Muscle of back (tissue), 13 donors: ENCODE measurements at places on chromosomes 2 and 18. TPM values are rescaled to one million over a fixed set of nuclear protein-coding genes. Genes with fewer than 3 reads are reported as not detected.

The CROCC2 gene
- polyA plus RNA-seq: 0.11 TPM

DNA sequence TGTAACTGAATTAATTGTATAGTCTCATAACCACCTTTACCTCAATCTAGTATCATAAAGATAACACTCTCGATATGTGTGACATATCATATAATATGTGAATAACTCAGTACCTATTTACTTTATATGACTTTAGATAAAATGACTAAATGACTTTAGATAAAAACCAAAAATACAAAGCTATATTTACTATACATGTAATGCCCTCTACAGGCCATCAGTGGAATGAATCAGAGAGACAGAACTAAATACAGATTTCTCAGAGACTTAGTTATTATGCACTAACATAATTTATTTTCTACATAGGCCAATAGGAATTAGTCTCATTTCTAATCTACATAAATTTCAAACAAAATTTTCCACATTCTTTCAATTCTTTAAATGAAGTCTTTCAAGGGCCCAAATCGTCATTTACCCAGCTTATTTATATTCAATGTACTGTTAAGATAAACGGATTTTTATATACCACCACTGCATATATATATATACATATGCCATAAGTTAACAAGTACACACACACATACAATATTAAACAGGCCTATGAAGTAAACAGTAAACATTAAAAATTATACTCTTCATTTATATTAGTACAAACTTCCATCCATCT is 219.9 kb downstream of the EXOC6B start:
- peak; percentile 22 for DNase-seq

GRCh38 chr18:70672581-70672980 is 383.7 kb downstream of the SOCS6 start:
- no peak for DNase-seq

The TANC1 gene
- polyA plus RNA-seq: 26.0 TPM

DNA sequence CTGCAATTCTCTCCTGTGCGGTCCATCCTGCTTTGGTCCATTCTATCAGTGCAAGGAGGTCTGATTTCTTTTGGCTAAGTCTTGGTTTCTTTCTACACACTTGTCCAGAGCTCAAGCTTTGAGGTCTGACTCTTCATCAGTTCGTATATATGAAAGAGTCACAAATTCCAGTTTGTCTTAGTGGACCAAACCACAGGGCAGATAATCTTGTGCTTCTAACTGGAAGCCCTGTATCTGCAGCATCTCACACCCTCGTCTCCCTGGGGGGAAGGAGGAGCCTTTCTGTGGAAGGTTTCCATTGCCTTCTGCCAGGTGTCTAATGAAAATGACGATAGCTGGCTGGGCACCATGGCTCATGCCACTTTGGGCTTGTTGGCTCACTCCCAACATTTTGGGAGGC is 148.5 kb downstream of the SPP2 start:
- DNase-seq: no peak

The CNGA3 gene
- 0.76 TPM for polyA plus RNA-seq

- DNase-seq: peak; percentile 18
These were observed 164.5 kb upstream of the SIX3 start for GRCh38 chr2:44777036-44777435.

DNA sequence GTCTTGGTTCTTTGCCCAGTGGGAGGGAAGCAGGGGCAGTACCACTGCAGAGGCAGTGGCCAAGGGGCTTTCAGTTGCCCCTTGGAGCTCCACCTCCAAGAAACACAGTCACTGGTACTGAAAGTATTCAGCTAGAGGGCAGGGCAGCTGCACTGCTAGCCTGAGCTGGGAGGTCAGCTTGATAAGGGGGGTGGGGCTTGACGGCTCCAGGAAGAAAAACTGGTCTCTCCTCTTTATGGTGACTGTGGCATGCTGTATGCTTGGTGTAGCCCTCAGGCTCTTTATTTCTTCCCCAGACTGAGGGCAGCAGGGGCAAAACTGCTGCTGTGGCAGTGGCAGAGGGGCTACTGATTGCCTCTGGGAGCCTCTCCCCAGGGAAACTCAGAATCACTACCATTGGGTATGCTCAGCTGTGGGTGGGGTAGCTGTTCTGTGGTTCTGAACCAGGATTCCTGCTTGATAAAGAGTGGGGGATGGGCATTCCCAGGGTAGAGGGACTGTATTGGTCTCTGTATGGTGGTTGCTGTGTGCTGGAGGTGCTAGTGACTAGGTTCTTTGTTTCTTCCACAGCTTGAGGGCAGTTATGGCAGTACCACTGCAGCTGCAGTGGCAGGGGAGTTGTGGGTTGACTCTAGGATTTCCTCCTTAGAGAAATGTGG is 134.6 kb upstream of the SCN7A start:
- DNase-seq: no peak

- DNase-seq: no peak
These were observed 262.8 kb downstream of the FBXO15 start for GRCh38 chr18:73884868-73885267.

The ACTG2 gene
- polyA plus RNA-seq: 4.7 TPM

DNA sequence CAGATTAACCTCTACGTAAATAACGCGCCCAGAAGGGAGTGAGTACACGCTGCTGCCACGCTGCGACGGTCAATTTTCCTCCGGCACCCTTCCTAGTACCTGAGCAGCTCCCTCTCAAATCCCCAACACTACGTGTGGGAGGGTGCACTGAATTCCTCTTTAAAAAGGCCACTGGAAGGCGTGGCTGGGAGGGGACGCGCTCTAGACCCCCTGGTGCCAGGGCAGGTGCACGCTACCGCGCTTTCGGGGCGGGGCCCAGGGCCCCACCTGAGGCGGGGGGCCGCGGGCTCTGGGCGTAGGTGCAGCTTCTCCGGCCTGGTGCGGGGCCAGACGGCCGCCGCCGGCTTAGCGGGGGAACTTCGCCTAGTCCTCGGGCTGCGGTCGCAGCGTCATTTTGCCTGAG is 668 bp upstream of the ANKRD12 start:
- DNase-seq: no peak
